Coronary artery (tissue), 2 donors: ENCODE measurements at places on chromosomes 5 and 9.

GRCh38 chr5:52989781-52990527 is 802 bp downstream of the ITGA2 start:
- DNase-seq = no peak

GRCh38 chr9:128412120-128412790 is 8.4 kb upstream of the CERCAM start:
- DNase-seq = no peak

DNA sequence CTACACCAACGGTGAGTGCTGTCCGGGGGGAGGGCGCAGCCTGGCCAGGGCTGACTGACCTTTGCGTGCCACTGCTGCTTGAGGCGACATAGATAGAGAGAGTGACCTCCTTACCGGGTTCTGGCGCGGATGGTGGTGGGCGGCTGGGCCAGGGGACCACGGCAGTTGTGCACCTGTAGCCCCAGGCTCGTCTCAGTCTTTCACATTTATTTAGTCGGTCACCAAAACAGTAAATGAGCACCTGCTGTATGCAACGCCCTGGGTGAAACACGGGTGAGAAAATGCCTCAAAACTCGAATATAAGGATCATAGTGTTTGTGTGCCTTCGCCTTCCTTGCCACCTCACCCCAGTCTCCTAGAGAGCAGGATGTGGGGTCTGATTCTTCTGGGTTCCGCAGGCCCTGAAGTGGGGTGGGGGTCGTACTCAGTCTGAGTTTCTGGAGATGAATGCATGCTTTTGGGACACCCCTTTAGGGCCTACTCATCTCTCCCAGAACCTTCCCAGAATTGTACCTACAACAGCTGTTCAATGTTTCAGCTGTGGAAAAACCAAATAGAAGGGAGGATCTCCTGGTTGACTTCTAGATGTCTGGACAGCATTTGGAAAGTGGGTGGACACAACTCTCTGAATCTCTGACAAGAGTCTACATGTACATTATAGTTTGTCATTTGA is 714 bp downstream of the SEC24A start:
- no peak for DNase-seq

DNA sequence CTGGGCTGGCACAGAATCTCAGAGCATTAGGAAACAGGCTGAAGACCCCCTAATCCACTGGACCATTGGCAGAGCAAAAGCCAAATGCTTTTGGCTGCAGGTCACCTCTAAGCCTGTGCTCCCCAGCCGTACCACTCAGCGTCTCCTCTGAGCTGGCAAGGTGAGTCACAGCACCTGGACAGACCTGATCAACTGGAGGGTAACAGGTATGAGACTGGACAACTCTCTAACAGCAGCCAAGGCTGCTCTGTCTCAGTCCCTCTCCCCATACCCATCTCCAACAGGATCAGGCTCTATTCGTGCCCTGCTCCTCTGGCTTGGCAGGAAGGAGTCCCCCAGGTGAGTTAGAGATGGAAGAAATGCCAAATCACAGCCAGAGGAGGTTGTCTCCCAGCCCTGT is 4.7 kb downstream of the GOLGA2 start:
- DNase-seq = no peak
